ENCODE measurements at places on chromosomes 12 and 14.

GRCh38 chr12:88904705-88905104 is 324.4 kb upstream of the KITLG start:
- no peak for DNase-seq

DNA sequence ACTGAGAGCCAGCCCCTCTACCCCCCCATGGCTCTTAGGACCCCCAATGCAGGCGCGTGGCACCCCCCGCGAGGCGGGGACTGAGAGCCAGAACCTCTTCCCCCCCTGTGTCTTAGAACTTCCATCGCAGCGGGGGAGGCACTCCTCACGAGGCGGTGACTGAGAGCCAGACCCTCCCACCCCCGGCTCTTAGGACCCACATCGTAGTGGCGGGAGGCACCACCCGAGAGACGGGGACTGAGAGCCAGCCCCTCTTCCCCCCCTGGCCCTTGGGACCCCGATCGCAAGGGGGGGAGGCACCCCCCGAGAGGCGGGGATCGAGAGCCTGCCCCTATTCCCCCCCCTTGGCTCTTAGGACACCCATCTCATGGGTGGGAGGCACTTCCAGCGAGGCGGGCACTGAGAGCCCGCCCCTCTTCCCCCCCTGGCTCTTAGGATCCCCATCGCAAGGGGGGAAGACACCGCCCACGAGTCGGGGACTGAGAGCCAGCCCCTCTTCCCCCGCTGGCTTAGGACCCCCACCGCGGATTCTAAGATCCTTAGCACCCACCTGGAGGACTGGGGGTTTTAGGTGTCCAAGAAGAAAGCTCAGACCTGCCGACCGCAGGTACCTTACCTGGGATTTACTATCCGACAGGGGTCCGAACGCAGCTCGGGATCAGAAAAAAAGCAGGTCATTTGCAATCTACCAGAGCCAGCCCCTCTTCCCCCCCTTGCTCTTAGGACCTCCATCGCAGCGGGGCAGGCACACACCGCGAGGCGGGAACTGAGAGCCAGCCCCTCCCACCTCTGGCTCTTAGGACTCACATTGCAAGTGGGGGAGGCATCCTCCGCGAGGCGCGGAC is 44.9 kb downstream of the DDX11 start:
- no peak for DNase-seq

- no peak for DNase-seq
These were observed 125.4 kb downstream of the DYRK2 start for GRCh38 chr12:67773896-67774295.

- no peak for DNase-seq
These were observed 42.1 kb downstream of the GRIP1 start for GRCh38 chr12:66636771-66637170.

- no peak for DNase-seq
These were observed 11.4 kb upstream of the KRT74 start for GRCh38 chr12:52585066-52585465.

GRCh38 chr14:47826809-47827208 is 151.4 kb upstream of the MDGA2 start:
- DNase-seq: no peak

DNA sequence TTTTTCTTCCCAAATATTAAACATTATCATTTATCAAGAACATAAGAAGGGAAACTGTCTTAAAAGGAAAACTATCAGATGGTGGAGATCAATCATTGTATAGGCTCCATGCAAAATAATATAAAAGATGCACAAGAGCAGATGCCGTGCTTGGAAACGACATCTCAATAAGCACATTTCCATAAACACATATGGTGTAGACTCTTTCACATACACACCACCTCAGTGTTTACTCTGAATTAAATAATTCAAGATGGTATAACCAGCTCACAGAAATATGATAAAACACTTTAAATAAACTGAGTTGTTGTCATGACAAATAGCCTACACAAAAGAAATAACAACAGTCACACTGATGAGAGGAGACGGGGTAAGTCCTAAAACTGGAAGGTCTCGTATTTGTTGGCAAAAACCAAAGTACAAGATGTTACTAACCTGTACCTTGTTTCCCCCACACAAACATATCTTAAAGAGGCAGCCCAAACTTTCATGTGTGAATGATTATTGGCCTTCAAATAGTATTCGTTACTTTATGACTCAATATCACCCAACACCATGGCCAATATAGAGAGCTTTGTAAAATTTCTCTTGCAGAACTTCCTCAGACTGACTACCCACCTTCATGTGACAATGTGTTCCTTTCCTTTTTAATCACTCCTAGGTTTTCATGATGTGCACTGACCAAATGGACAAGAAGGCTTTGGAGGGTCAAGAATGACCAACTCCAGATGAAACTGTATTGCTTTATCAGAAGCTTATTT is 48.6 kb upstream of the TMPO start:
- no peak for DNase-seq

- DNase-seq: no peak
These were observed 52.8 kb upstream of the PPP1R12A start for GRCh38 chr12:79987731-79988130.

DNA sequence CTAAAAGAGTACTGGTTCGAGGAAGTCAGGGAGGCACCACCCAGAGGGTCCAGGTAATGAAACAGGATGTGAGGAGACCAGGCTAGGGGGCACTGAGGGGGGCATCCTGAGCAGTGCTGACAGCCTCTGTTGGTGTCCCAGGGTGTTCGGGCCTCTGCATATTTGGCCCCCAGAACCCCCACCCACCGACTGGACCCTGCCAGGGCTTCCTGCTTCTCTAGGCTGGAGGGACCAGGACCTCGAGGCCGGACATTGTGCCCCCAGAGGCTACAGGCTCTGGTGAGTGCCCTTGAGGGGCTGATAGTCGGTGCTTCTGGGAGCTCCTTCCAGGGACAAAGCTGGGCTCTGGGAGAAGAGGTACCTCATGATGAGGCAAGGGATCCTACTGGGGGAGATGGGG is 2.6 kb downstream of the TROAP start:
- DNase-seq: no peak

- DNase-seq: no peak
These were observed 107.7 kb downstream of the ESR2 start for GRCh38 chr14:64186231-64187129.

DNA sequence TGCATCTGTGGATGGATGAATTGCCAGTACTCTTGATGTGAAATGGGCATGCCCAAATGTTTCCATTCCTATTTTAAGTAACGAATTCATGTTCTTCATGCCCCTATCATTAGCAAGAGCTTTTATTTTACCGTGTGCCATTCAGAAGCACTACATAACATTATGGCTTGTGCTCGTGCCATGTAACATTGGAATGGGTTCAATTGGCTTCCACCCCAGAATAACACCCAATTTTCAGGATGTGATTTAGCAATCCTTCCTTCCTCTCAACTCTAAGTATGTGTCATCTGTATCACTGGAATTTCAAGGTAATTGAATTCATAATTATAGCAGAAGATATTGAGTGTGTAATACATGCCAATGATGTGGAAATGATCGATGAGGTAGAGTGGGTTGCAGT is 145.8 kb upstream of the TMPO start:
- DNase-seq: no peak

DNA sequence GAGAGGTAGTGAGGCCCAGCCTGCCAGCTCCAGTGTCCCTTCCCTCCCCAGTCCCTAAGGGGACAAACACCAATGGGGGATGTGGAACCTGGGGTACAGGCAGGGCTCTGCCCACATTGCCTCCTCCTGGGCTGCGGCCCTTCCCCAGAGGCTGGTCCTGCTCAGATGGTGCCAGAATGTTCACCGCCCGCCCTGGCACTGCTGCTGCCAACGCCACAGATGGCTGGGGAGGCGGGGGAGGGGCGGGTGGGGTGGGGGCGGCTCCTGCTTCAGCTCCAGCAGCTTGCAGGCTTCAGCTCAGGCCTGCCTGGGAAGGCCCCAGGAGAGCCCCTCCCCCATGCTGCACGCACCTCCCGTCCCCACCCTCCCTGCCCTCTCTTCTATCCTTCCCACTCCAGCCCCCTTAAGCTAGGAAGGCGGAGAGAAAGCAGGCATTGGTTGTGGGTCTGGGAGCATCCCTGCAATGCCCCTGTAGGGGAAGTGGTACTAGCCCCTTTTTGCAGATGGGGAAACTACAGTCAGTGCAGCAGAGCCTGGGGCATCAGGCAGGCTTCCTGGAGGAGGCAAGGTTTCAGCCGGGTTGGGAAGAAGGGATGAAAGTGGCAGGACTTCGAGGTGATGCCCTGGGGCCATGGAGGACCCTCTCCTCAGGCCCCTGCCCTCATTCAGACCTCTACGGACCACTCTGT is 2.0 kb upstream of the BEGAIN start:
- DNase-seq: no peak

- DNase-seq: no peak
These were observed 26.3 kb upstream of the LRP1-AS start for GRCh38 chr12:57173683-57174082.

DNA sequence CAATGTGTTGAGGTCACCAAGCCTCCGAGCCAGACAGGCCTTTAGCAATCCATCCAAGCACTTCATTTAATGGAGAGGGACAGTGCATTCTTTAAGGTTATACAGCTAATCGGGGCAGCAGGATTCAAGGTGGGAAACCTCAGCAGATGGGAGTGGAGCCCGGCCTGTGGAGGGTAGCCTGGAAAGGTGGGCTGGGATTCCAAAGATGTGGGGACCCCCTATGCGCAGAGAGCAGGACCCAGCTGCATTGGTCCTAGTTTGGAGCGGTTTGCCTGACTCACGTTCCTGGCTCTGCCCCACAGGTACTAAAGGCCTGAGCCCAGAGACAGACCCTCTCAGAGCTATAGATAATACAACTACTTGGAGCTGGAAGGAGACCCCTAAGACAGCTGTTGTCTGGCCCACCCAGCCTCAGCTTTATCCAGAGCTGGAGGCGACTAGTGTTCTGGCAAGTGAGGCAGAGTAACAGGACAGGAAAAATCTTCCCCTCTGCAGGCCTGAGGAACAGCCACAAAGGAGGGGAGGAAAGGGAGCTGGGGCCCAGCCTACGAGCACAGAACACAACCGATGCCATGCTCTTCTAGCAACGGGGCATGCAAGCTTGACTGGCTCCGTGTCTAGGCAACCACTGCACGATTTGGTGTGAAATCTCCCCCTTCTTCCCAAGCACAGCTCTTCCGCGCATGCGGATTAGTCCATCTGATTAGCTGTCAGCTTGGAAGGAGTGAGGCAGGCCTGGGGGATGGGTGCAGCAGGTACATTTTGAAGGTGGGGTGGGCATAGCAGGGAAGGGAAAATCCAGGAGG is 1.1 kb upstream of the MYH7 start:
- DNase-seq: no peak

DNA sequence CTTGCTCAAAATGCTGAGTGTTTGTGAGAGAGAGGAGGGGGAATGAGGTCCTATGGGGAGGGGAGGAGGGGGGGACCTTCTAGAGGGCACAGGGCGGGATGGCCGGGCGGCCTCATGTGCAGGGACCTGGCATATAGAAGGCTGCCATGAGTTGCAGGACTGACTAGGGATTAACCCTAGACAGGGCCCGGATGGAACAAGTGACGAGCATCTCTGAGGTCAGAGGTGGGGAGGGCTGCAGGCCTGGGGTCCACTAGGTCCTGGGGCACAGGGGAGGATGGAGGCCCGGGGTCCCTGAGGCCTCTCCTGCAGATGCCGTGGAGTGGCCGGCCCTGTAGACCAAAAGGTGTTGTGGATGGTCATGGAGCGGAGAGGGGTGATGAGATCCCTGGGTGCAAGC is 104.0 kb upstream of the EIF5 start:
- no peak for DNase-seq

DNA sequence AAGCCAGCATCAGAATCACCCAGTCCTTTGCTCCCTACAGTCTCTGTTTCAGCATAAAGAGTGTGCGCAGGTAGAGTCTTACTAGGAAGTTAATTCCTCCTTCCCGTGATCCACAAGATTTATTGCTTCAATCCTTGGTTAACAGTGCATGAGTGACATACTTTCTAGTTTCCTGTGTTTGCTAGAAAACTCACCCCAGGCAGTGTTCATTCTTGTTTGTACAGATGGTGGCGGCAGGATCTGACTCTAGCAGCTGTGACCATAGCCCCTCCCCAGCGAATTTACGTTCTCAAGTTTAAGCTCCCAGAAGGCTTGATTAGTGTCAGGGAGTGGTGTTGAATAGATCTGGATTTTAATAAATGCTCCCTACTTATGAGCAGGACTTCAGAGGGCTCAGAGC is 75.9 kb upstream of the ANO2 start:
- DNase-seq: no peak

- DNase-seq: no peak
These were observed 1.5 kb downstream of the PRKCH start for GRCh38 chr14:61322799-61323290.

- DNase-seq: no peak
These were observed 29.6 kb upstream of the PRMT8 start for GRCh38 chr12:3461391-3461790.

GRCh38 chr12:1322821-1323220 is 271.6 kb downstream of the FBXL14 start:
- DNase-seq: no peak

- no peak for DNase-seq
These were observed 265.5 kb upstream of the PRKD1 start for GRCh38 chr14:30193101-30193500.

- no peak for DNase-seq
These were observed 58.7 kb upstream of the STK38L start for GRCh38 chr12:27185234-27186021.

GRCh38 chr12:51548241-51548640 is 42.8 kb upstream of the SCN8A start:
- no peak for DNase-seq

DNA sequence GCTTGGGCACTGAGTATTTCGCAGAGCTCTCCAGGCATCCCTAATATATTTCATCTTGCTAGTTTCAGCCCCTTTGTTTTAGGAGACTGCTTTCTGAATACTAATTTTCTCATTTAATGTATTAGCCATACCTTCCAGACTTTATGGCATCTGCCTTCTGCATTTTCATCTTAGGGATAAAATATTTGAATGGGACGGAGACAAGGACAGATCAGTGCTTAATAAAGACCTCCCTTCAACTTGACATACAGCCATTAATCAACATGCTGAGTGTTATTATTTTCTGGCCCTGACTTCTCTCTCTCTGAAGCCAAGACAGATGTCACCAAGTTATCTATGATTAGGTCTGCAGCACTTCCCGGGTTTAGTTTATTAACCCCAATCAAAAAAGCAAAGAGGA is 42.4 kb downstream of the CACNA2D4 start:
- DNase-seq: no peak

DNA sequence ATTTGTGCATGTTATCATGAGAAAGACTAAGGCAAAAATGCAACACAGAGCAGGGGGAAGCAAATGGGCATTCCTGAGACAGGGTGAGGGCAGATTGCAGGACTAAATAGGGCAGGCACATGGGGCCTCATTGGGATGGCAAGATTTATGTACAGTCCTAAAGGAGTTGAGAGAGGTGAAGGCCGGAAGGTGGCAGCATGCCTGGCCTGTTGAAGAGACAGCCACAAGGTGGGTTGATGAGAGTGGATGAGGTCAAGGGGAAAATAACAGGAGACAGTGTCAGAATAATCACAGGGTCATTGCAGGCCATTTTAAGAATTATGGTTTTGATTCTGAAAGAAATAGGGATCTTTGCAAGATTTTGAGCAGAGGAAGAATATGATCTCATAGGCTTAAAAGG is 21.0 kb downstream of the PAH start:
- no peak for DNase-seq

DNA sequence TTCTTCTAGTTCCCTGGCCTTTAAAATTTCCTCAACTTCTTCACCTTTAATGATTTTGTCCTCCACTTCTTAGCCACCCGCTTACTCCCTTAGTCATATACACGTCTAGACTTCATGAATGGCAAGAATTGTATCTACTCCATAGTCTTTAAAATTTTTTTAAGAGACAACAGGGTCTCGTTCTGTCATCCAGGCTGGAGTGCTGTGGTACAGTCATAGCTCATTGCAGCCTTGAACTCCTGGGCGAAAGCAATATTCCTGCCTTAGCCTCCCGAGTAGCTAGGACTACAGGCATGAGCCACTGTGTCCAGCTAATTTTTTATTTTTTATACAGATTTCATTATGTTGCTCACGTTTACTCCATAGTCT is 47.9 kb downstream of the BBS10 start:
- DNase-seq: no peak

Data from HuH-7.5 (cell line).